Activated naive CD4-positive, alpha-beta T cell (primary cell): ENCODE measurements at places on chromosomes 6 and 20.

DNA sequence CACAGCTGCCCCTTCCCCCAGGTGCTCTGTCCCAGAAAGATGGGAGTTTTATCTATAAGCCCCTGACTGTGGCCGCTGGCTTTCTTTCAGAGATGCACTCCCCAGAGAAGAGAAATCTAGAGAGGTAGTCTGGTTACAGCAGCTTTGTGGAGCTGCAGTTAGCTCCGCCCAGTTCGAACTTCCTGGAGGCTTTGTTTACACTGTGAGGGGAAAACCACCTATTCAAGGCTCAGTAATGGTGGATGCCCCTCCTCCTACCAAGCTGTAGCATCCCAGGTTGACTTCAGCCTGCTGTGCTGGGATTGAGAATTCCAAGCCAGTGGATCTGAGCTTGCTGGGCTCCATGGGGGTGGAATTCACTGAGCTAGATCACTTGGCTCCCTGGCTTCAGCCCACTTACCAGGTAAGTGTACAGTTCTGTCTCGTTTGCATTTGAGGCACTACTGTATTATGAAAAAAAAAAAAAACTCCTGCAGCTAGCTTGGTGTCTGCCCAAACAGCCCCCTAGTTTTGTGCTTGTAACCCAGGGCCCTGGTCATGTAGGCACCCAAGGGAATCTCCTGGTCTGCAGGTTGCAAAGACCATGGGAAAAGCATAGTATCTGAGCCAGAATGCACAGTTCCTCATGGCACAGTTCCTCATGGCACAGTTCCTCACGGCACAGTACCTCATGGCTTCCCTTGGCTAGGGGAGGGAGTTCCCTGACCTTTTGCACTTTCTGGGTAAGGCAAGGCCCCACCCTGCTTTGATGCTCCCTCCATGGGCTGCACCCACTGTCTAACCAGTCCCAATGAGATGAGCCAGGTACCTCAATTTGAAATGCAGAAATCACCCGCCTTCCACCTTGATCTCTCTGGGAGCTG is 275.0 kb downstream of the CENPW start:
- DNase-seq = no peak

DNA sequence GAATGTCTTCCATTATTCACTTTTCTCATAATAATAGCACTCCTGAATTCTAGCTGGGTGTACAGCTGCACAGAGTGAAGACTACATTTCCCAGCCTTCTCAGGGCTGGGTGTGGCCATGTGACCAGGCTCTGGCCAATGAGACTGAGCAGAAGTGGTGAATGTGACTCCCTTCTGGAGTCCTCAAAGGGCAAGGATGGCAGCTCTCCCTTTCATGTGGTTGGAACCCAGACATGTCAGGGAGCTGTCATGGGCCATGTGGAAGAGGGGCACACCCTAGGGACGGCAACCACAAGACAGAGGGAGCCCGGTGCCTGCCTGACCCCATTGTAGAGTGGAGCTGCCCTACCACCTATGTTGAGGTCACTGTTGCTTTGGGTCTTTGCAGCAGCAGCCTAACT is 312.8 kb upstream of the SULF2 start:
- DNase-seq = no peak

- no peak for DNase-seq
Observed at GRCh38 chr6:132690678-132691077, 23.2 kb downstream of the VNN1 start.

DNA sequence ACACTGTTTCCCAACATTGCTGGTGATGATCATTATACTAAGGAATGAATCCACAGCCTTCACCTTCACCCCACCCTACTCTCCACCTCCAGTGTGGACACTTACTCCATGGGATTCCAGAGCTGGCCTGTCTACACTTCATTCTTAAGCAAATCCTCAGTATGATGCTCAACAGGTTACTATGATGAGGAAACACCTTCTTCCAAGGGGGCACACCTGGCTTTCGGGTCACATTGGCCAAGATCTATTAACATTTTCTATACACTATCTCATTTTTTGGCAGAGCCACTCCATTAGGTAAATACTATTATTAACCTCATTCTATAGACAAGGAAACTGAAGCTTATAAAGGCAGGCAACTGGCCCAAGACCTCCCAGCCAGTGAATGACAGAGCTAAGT is 8.0 kb upstream of the EPPIN start:
- no peak for DNase-seq

- DNase-seq = no peak
Observed at GRCh38 chr6:12761376-12762115, 45.0 kb downstream of the PHACTR1 start.

DNA sequence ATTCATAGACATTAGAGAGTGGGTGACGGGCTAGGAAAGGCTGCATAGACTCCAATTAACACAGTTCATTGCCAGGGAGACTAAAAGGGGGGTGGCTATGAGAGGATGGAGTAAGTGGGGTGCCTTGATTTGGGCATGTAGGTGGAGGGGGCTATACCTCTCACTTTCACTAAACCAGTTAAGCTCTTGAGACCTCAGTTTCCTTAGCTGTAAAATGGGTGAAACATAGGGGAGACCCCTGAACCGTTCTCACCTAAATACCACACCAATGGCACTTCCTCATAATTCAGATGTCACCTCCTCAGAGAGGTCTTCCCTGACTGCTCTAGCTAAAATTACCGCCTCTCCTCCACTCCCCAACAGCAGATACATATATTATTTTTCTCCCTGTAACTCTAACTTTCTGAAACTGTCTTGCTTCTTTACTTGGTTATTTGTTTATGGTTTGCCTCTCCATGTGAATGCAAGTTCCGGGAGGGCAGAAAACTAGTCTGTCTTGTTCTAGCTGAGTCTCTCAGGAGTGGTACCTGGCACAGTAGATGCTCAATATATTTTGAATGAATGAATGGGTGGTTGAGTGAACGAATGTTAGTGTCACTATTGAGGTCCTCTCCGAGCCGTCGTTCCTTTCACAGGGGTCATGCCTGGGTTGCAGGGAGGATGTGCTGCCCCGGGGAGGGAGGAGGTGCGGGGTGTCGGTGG is 615 bp upstream of the EYA2 start:
- no peak for DNase-seq

DNA sequence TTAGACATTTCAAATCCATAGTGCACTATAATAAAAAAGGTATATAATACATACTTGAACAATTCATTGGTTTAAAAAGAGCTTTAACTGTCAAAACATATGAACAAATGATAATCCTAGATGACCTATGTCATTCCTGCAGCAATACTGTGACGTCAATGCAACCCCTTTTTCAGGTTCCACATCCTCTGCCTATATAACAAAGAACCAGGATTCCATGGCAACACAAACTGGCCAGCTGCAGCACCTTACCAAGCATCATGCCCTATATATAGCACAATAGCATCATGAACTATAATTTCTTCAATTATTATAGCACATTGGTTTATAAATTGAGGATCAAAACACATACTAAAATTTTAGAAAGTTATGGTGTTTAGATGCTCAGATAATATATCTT is 578 bp upstream of the PTCHD4 start:
- no peak for DNase-seq

GRCh38 chr20:54219751-54220426 is 12.0 kb downstream of the PFDN4 start:
- DNase-seq = no peak

GRCh38 chr6:28413681-28414080 is 14.1 kb upstream of the ZSCAN12 start:
- DNase-seq = no peak

DNA sequence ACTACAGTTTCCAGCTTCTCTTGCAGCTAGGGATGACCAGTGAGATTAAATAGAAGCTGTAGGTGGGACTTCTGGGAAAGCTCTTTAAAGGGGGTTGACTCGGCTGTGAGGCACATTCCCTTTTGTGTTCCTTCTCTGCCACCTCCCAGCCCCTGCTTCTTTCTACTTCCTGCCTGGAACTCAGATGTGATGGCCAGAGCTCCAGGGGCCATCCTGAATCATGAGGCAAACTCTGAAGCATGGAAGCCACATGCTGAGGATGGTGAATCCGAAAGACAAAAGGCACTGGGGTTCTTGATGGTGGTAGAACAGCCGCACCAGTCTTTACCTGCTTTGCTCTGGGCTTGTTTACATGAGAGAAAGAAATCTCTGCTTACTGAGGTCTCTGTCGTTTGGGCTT is 9.1 kb downstream of the CEBPB start:
- no peak for DNase-seq

DNA sequence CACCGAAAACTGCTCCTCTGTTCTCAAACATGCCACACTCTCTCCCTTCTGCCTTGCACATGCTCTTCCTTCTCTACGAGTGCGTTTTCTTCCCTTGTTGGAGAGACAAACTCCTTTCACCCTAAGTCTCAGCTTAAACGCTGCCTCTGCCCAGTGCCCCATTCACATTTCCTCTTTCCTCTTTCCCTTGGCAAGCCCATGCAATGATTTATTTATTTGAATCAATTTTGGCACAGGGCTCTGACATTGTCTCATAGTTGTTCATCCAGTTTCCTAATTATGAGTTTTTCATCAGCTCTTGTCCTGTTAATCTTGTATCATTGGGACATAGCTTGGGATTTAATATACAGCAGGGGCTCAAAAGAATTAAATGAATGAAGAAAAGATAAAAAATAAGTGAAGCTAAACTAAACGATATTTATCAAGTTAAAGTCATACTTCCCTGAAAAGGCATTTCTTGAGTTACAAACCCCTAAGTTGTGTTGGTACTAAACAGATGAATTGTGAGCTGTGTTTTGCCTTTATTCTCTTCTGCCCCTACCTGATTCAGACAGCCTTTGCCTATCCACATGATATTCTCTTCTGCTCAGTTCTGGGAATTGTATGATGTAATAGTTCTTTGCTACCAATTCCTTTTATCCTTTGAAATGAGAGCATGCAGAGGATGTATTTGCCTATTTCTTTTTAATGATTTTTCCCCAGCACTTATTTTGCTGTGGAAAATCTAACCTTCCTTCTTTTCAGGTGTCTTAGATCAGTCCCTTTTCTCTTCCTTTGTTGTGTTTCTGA is 704.4 kb downstream of the UTRN start:
- no peak for DNase-seq

DNA sequence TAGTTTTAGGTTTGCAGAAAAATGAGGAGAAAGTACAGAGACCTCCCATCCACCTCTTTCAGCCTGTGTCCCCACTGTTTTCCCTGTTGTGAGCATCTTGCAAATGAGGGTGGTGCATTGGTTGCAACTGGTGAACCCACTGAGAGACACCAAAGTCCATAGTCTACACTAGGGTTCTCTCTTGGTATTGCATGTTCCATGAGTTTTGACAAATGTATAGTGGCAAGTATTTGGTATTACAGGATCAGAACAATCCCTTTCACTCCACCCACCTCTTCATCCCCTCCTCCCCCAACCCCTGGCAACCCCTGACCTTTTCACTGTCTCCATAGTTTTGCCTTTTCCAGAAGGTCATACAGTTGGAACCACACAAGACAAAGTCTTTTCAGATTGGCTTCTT is 20.1 kb downstream of the ZNF831 start:
- no peak for DNase-seq

DNA sequence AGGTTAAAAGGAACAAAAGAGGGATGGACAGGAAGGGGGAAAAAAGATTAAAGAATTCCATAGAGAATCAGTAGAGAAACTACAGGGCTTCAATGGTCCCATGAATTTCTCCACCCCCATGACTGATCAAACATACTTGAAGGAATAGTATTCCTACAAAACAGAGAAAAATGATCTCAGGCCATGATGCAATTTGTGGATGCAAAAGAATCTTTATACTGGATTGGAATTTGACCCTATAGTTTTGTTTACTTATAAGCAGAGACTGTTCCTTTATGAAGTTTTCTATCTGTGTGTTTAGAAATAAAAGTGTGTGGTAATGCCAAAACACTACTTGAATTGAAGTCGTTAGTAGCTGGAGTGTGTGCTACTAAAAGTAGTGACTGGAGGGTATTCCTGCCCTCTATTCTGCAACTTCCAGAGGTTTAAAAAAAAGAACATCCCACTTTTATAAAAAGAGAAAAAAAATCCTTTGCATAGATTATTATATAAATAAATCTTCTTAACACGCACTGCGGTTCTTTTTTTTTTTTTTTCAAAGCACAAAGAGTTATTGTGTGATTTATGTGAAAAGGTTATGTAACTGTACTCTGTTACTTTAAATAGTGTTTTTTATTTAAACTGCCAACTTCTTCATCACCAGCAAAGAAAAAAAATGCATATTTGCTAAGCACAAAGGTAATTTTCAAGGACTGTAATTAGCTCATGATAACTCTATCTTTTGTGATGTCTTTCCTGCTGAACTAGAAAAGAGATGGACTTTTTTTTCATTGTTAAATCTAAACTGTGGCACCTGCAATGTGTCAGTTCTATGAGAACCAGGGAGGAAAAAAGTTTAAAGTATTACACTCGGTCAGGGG is 214.5 kb upstream of the CITED2 start:
- no peak for DNase-seq

DNA sequence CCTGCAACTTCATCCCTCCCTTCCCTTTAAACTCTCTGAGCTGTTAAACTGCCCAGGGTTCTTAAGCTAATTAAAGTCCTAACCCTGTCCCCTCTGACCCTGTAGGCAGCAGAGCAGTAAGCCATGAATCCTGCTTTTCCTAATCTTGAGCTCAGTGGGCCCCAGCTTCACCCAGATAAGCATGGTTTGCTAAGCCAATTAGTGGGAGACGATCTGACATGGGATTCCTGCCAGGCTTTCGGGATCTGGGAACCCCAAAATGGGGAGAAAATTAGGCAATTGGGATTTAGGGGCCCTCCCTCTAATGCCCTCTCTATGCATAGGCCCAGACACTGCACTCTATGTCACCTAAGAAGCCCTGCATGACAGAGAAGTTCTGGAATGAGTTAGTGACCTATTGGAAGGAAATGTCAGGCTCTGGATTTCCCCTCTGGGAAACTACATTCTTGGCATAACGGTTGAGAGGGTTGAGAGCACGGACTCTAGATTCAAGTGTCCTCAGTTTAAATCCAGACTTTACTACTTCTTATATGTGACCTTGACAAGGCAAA is 4.6 kb downstream of the XKR7 start:
- DNase-seq = no peak

- no peak for DNase-seq
Observed at GRCh38 chr6:6591778-6592465, 3.4 kb downstream of the LY86 start.

- no peak for DNase-seq
Observed at GRCh38 chr6:135703007-135703406, 148.5 kb upstream of the PDE7B start.

DNA sequence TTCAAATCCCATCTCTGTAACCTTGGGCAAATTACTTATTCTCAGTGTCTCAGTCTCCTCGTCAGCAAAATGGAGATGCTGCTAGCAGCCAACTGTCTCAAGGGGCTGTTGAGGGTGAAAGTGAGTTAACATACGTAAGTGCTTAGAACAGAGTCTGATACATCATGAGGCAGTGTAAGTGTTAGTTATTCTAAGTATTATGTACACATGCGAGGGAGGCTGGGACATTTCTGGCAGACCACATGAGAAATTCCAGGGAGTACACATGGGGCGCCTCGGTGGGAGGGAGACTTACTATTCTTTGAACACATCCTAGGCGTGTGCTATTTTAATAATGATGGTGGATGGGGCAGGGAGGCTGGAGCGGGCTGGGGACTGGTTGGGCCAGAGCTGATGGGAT is 99.1 kb downstream of the DLGAP4 start:
- DNase-seq = no peak

- DNase-seq = no peak
Observed at GRCh38 chr6:140744659-140745320, 1370.3 kb upstream of the CITED2 start.
